ENCODE measurements at places on chromosomes 12 and 14.

GRCh38 chr14:51879170-51879569, 18.8 kb downstream of the GNG2 start:
- no peak for DNase-seq

DNA sequence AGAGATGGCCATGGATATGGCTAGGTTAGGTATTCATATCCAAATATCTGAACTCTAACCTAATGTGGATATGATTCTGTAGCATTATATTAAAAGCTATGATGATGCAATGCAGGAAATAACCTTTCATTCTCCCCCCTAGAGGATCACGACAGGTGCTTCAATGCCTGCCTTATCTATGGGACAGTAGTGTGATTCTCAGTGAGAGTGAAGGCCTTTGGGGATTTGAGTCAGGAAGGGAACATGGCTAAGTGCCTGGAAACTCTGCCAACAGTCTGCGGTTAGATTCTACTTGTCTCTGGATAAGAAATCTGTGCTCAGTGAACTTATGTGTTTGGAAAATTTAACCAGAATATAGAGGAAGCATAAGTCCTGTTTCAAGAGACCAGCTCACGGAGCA, 81.8 kb downstream of the SLC38A1 start:
- DNase-seq = no peak

DNA sequence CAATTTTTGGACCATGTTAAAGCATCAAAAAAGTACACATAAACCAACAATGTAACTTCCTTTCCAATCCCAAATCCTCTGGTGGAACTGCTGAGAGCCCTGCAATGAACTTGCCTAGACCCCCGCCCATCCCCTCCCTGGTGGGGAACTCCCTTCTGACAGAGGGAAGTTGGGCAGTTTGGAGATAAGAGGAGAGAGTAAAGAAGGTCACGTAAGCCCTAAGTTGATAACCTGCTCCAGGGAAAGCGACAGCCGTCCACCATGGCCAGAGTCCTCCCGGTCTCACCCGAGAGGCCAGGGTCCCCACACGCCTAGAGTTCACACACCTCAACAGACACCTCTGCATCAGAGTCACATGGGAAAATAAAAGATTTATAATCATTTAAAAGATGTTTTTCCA, 138.7 kb downstream of the EGLN3 start:
- peak; percentile 61 for DNase-seq

GRCh38 chr12:11901701-11902524, 168.8 kb upstream of the BCL2L14 start:
- no peak for DNase-seq

DNA sequence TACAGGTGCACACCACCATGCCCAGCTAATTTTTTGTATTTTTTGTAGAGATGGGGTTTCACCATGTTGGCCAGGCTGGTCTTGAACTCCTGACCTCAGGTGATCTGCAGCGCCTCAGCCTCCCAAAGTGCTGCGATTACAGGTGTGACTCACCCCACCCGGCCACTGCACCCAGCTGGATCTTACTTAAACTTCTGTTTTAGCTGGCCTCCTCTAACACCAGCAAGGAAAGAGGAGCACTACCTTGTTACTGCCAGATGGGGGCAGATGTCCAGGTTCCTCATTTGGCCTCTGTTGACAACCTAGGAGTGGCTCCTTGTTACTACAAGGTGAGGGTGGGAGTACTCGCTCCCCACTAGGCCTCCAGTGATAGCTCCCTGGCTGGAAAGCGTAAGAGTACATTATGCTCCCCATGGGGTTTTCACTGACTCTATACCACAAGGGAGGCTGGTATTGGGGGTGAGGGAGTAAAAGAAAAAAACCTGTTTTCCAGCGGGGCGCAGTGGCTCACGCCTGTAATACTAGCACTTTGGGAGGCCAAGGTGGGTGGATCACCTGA, 13.2 kb upstream of the ARF6 start:
- DNase-seq = peak; percentile 90

GRCh38 chr12:91307957-91308670, 125.5 kb upstream of the DCN start:
- no peak for DNase-seq

DNA sequence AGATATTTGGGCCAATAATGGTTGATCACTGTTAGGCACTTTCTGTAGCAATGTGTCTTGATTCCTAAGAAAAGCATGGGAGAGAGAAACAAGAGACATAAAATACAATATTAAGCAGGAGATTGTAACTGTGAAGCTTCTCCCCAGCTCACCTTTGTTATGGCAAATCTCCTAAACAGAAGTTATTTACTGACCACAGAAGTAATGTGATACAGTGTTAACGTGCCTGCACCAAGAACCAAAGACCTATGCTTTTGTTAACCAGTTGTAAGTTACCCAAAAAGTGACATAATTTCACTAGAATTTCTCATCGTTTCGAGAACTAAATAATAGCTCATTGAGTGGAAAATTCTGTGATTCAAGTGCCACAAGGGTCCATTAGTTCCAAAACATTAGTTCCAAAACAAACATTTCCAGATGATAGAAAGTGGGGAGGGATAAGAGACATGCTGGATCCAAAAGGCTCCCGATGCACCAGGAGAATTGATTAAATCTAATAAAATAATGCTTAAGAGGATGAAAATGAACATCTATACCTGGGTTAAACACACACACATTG, 14.3 kb downstream of the RERG start:
- no peak for DNase-seq

DNA sequence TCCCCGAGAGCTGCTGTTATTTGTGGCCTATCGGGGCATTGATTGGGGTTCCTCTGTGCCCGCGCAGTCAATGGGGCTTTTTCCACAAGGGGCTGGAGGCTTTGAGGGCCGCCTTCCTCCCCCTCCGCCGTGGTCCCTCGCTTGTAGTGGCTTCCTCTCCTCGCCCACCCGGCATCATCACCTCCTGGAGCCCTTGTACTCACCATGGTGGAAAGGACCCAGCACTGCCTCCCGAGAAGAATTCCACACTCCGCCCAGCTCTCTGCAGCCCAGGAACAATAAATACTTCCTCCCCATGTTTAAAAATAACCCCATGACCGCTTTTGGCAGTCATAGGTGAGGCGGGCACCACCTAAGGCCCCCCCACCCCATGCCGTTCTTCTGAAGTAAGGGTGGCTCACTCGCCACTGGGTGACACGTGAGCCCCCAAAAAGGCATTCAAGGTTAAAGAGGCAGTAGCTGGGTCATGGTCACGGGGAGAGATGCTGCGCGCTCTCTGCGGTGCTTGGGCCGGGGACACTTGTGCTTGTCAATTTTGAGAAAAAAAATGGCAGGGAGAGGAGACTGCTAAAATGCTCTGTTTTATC, at the start of gene MYL2:
TSS of gene MYL2 (minus strand) at position 256 of the 587 bp plus-strand sequence. CDS start at position 206, 50 bp downstream.
- no peak for DNase-seq

- no peak for DNase-seq
Measured at GRCh38 chr14:95222151-95222631, 64.9 kb upstream of the DICER1 start.

- no peak for DNase-seq
Measured at GRCh38 chr12:91346827-91347226, 164.2 kb upstream of the DCN start.

- DNase-seq = peak; percentile 1
Measured at GRCh38 chr12:59357811-59358210, 238.0 kb upstream of the SLC16A7 start.

GRCh38 chr12:104494137-104494792, 37.5 kb downstream of the CHST11 start:
- DNase-seq = no peak

DNA sequence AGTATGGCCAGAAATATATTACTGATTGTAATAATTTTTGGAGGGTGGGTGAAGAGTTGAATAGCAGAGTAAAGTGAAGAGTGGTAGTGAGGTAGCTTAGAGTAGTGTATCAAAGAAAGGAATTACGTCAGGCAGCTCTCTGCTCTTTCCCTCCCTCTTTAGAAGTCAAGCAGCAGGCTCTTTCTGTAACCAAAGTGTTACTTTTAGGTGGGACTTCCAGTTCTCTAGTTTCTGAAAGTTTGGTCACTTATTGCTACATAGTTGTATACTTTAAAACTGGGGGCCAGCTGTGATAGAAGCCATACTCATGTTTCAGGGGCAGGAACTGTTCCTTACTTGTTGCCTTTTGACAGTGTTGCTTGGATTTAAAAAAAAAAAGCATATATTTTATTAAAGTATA, 30.6 kb downstream of the ATF7IP start:
- DNase-seq = no peak

- DNase-seq = peak; percentile 84
Measured at GRCh38 chr12:50047693-50048250, 9.6 kb upstream of the ASIC1 start.

DNA sequence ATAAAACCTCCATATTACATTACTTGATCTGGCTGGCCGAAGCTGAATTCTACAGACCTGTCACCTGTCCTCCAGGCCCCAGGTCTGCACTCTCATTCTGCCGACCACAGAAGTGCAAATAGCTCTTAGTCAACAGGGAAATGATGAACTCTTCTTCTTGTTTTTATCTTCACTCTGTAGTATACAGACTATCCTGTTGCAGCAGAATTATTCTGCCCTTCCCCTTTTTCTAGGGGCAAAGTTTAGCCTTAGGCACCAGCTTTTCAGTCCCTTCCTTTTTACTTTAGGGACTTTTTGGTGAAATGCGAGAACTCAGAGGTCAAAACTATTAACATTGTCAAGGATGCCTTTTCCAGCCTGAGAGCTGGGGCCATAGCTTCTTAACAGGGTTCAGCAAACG, 229.6 kb upstream of the EGLN3 start:
- no peak for DNase-seq

- DNase-seq = no peak
Measured at GRCh38 chr12:34390846-34391700, 368.8 kb downstream of the ALG10 start.

DNA sequence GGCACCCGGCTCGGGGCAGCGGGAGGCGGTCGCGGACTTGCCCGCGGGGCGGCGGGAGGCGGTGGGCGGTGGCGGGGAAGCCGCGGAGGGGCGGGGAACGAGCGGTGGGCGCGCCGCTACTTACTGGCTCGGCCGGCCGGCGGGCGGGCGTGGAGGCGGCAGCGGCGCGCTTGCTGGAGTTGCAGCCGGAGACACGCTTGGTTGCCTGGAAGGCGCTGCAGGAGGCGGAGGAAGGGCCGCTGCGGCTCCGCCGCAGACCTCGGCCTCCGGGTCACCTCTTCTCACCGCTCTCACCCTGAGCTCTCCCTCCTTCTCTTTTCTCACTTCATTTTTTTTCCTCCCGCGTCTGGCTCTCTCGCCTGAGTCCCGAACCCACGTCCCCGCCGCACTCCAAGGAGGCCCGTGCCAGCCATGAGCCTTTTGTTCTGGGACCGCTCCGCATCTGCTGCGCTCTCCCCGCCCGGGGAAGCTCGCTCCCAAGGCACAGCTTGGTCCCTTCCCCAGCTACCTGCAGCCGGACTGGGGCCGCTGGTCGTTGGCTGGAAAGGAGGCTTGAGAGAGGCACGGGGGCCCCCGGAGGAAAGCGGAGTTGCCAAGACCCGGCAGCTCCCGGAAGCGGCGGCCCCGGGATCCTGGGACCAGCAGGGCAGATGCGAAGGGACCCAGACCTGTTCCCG, 592 bp upstream of the KCNK10 start:
- DNase-seq = no peak

- no peak for DNase-seq
Measured at GRCh38 chr12:94151582-94151981, 3.2 kb downstream of the PLXNC1 start.

DNA sequence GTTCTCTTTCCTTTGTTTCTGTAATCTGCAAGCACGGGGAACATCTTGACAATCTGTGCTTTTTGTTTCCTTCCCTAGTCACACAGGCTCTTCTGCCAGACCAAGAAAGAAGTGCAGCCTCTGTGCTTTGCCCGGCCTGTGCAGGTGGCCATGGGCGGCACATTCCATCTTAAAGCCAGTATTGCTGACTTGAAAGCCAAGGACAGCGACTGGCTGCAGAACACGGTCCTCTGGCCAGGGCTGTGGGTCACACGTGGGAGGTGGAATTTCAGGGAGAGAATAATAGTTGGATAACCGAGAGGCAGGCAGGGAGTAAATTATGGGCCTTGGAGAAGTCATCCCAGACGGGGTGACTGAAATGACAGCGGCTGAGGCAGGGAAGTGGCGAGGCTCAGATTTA, 24.8 kb downstream of the FNTB start:
- no peak for DNase-seq

DNA sequence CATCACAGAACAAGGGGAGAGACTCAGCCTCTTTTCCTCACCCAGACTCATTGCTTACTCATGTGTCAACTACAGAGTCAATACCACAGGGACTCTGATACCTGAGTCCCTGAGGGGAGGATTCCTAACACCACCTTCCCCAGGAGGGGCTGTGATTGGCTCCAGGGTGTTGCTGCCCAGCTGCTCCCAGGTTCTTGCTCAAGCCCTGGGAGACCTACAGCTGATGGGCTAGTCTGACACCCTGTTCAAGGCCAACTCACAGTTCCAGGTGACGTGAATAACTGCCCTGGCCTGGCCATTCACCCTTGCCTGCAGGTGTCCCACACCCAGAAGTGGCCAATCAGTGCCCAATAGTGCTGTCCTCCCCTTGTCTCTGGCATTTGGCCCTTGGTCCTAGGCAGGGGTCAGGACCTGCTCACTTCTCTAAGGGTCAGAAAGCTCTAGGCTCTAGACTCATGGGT, 8.6 kb downstream of the SPRYD4 start:
- DNase-seq = no peak

- no peak for DNase-seq
Measured at GRCh38 chr14:68514608-68515194, 278.2 kb downstream of the ZFP36L1 start.

- DNase-seq = no peak
Measured at GRCh38 chr12:10663869-10664268, 10.0 kb downstream of the STYK1 start.

Measured in hematopoietic multipotent progenitor cell treated with erythropoietin and hydrocortisone succinate and interleukin-3 and kit ligand, for 8 days (in vitro differentiated cells).